ENCODE measurements at places on chromosomes 6 and 20. TPM values are rescaled to one million over a fixed set of nuclear protein-coding genes. Genes with fewer than 3 reads are reported as not detected.

Gene ABHD16B
- not detected for total RNA-seq

Gene DSN1
- total RNA-seq = 17.8 TPM

Gene SLC29A1
- 33.6 TPM for total RNA-seq

Gene CGAS
- total RNA-seq = 7.1 TPM

Gene COL9A1
- total RNA-seq = not detected

Gene CCDC170
- 0.24 TPM for total RNA-seq

Gene CST2
- not detected for total RNA-seq

Gene KPNA5
- total RNA-seq = 3.1 TPM

Gene C6orf58
- total RNA-seq = not detected

Gene SALL4
- total RNA-seq = 3.4 TPM

Gene POM121L2
- total RNA-seq = not detected

Gene ZBTB46
- total RNA-seq = 3.7 TPM

Gene MAP7
- 0.52 TPM for total RNA-seq

Gene TMEM151B
- not detected for total RNA-seq

Gene GRIK2
- 0.65 TPM for total RNA-seq

Gene PNLDC1
- not detected for total RNA-seq

Gene ADGB
- not detected for total RNA-seq

Gene DLL1
- total RNA-seq = 5.9 TPM

Gene KCNQ5
- 0.32 TPM for total RNA-seq
